Natural killer cell (primary cell): ENCODE measurements at places on chromosomes 3 and 15.

- DNase-seq, result no peak
These were observed 238.0 kb downstream of the CACNA2D3 start for GRCh38 chr3:54360320-54360719.

DNA sequence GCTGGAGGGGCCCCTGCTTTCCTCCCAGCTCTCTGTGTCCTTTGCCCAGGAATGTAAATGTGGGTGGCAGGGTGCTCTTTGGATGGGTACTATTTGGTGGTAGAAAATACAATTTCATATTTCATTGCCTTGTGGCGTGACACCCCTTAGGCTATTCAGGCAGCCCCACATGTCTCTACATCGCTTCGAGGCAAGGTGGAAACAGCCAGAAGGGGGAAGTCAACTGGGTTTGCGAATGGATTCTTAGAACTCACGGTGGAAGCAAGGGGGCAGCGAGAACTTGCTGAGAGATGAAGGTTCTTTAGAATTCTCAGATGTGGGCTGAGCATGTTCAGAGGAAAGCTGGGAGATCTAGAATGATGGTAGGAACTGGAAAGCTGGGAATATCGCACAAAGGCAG lies 25.3 kb downstream of the PLA2G4D start:
- DNase-seq, result no peak

DNA sequence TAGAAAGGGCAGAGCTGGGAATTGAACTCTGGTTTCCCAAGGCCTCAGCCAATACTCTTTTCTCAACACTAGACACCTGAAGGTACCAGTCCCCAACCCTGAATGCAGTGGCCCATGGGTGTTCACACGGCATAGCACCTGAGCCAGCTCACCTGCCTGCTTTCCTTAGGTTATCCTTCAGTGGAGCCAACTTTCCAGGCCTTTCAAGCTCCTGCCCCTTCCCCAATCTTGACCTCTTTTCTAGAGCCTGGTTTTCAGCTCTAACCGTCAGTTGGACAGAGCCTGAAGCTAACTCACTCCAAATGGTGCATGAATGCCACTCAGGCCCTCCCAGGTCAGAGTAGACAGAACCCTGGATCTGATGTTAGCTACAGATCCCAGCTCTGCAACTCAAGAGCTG lies 66.1 kb upstream of the ITGA11 start:
- DNase-seq, result no peak

DNA sequence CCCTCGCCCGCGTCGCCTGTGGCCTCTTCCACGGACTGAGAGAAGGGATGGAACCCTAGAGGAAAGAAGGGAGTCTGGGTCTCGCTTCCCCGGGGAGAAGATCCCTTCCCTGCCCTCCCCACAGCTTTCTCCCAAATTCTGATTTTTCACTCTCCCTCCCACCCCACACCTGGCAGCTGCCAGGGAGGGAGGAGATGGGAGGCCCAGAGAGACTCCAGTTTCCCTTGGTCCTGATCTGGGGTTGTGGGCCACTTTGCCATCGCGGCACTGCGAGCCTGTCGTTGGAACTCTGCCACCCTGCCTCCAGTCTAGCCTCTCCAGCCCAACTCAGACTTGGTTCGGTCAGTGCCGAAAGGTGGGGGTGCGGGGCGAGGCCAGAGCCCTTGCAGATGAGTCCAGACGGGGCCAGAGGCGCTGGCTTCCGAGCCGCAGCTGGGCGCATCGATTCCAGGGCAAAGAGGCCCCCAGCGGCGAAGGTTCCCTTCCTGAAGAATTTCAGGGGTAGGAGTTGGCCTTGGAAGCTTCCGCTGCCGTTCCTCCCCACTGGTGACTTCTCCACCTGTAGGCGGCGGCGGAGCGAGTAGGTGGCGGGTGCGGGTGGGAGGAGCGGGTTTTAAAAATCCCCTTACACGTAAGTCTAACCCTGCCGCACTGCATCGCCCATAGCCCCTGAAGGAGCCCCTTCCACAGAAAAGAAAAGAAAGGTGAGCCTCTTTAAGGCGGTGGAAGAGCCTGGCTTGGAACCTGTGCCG lies 5.2 kb downstream of the WNT5A start:
- no peak for DNase-seq

- no peak for DNase-seq
These were observed 760.1 kb downstream of the ZNF385D start for GRCh38 chr3:20990896-20991295.

GRCh38 chr3:24166515-24166914 lies 221.4 kb downstream of the NR1D2 start:
- no peak for DNase-seq

- DNase-seq, result no peak
These were observed 94.6 kb upstream of the PLXNA1 start for GRCh38 chr3:126888186-126888760.

DNA sequence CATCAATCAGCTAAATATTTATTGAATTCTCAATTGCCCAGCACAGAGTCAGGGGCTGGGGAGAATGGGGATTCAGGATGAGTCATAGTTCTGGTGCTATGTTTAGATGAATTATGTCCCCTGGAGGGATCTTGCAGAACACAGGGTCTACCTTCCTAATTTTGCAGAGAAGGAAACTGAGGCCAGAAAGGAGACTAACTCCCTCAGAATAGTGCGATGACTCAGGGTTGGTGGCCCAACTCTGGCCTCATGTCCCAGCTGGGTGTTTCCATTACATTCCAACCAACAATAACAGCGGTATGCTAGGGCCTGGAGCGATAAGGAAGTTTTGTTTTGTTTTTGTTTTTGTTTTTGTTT lies 270.9 kb downstream of the TLE3 start:
- DNase-seq, result no peak

- DNase-seq, result no peak
These were observed 284.7 kb upstream of the STT3B start for GRCh38 chr3:31247850-31248562.

- DNase-seq, result no peak
These were observed 8.2 kb upstream of the MEIS2 start for GRCh38 chr15:37108381-37109167.

DNA sequence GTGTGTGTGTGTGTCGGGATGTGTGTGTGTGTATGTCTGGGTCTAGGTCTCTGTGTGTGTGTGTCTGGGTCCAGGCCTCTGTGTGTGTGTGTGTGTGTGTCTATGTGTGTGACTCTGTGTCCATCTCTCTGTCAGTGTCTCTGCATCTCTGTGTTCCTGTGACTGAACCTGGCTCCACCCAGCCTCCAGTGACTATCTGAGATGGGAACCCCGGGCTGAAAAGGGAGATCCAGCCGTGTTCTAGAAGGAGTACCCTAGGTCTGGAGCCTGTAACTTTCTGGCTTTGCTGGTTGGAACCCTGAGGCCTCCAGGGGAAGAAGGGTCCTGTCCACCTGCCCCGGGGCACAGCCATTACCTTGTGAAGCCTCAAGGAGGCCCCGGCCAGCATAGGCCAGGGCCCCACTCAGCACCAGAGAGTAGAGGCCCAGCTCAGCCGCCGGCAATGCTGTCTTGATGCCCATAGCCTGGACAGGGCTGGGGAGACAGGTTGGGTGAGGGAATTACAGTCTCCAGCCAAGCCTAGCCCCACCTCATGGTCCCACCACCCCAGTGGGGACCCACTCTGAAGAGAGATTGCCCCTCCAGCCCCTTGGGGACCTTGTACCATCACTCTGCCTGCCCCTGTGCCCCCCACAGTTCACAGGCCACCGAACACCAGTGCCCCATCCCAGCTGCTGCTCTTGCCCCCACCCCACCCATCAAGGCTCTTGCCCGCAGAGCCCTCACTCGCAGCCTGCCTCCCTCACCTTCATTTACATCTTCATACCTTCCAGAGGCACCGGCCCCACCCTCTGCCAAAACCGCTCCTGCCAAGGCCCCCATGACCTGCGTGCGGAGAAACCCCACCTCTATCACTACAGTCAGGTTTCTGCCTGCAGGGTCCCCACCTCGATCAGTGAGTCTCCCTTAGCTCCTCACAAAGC lies 2.0 kb downstream of the HHATL start:
- no peak for DNase-seq

GRCh38 chr15:62592920-62593319 lies 427.8 kb upstream of the C2CD4B start:
- no peak for DNase-seq

GRCh38 chr15:89034305-89034704 lies 54.0 kb upstream of the ABHD2 start:
- peak; percentile 38 for DNase-seq

DNA sequence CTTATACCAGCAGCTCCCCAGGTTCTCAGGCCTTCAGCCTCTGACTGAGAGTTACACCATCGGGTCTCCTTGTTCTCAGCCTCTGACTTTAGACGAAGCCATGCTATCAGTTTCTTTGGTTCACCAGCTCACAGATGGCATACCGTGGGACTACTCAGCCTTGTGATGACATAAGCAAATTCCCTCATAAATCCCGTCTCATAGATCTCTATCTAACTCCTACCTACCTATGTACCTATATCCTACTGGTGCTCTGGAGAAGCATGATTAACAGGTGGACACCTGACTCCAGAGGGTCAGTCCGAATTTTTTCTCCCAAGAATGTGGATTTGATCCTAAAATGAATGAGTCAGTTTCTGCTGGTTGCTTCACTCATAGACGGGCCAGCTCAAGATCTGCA lies 59.1 kb upstream of the CDV3 start:
- DNase-seq, result no peak

GRCh38 chr3:138594150-138594934 lies at the start of gene CEP70:
Gene CEP70, minus strand, starts transcription at chr3:138594260. Its CDS starts 21,333 bp downstream, at chr3:138572927.
- DNase-seq, result peak; percentile 95

- DNase-seq, result no peak
These were observed 11.3 kb upstream of the TM4SF1 start for GRCh38 chr3:149388531-149389417.

DNA sequence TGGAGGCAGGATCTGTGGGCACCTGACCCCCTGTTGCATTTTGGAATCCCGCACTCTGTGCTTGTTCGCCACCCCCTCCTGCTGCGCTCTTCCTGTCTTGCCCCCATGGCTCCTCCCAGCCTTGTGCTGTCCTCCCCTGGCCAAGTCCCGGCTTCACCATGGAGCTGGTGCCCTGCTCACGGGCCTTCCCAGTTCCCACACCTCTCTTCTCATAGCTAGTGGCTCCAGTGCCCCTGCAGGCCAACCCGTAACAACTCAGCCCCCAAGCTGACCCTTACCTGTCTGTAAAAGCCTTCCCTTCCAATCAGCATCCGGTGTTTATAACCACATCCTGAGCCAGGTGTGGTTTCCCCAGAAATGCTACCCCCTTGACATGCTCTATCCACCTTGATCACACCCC lies 407.7 kb upstream of the C2CD4B start:
- DNase-seq, result no peak

DNA sequence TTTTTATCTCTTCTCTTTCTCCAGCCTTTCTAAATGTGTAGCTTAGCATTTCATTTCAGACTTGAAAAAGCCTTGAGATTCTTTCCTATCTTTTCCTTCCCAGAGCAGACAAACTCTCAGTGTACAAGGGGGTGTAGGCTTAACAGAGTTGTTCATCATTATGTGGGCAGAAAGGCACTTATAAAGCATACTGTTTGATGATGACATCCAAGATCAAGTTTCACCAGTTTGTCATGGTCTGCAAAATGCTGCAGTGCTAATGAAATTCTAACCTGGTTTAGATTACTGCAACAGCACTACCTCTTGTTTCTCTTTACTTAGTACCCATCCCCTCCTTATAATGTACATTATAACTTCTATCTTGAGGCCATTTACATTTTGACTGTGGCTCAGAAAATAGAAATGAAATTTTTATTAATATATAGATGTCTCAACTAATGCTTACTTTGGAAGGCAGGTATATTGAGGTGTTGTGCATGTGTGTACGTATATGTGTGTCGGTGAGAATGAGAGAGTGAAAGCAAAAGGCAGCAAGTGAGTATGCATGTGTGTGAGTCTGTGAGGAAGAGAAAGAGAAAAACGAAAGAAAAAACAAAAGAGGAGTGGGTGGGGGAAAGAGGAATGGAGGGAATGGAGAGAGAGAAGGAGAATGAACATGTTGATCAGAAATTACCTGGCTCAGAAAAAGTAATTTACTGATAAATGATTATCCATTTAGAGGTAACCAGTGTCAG lies 1043.6 kb downstream of the TUSC7 start:
- DNase-seq, result no peak

GRCh38 chr15:83210619-83211018 lies 3.0 kb upstream of the HDGFL3 start:
- no peak for DNase-seq

- DNase-seq, result no peak
These were observed 713.3 kb upstream of the EPHA6 start for GRCh38 chr3:96101006-96101560.

GRCh38 chr3:130849091-130849552 lies 44.8 kb upstream of the ATP2C1 start:
- no peak for DNase-seq

GRCh38 chr3:111856501-111856900 lies 2.6 kb upstream of the PHLDB2 start:
- DNase-seq, result no peak

GRCh38 chr3:128648402-128648801 lies 2.2 kb downstream of the RPN1 start:
- no peak for DNase-seq

GRCh38 chr3:39707314-39707909 lies 102.0 kb upstream of the MYRIP start:
- DNase-seq, result peak; percentile 34

- DNase-seq, result no peak
These were observed 38.7 kb upstream of the FBN1 start for GRCh38 chr15:48683991-48684765.

DNA sequence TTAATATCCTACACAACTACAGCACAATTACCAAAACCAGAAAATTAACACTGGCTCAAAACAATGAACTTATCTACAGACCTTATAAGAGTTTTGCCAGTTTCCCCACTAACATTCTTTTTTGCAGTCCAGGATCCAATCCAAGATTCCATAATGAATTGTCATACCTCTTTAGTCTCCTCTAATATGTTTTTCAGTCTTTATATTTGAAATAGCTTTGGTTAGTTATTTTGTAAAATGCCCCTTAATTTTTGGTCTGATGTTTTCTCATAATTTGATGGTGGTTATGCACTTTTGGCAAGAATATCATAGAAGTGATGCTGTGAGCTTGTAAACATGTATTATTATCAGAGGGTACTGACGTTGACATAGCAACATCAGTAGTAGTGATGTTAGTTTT lies 124.3 kb downstream of the ISL2 start:
- DNase-seq, result no peak

DNA sequence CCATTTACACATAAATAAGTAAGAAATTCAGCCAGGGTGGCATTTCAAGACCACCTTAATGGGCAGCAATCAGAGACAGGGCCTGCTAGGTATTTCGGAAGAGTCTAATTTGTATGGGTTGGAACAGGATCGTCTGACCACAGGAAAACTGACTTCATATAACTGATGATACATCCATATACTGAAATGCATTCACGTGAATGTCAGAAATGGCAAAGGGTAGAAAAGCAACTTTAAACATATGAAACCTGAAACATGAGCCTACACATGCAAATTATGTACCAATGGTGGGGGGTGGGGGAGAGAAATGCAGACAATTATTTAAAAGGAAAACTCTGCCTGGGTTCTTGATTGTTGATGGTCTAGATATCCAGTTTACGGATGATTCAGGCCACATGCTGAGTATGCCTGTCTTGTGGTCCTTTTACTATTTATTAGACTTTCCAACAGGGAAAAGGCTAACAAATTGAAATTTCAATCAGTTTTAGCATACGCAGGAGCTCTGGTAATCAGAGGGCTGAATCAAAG lies 582.2 kb downstream of the FOXP1 start:
- no peak for DNase-seq
